ENCODE measurements at places on chromosomes 5 and 9. TPM values are rescaled to one million over a fixed set of nuclear protein-coding genes. Genes with fewer than 3 reads are reported as not detected.

Gene PLAC8L1
- total RNA-seq: 2.3 TPM

- DNase-seq: no peak
These were observed 318.3 kb upstream of the GRAMD2B start for GRCh38 chr5:126104951-126105350.

DNA sequence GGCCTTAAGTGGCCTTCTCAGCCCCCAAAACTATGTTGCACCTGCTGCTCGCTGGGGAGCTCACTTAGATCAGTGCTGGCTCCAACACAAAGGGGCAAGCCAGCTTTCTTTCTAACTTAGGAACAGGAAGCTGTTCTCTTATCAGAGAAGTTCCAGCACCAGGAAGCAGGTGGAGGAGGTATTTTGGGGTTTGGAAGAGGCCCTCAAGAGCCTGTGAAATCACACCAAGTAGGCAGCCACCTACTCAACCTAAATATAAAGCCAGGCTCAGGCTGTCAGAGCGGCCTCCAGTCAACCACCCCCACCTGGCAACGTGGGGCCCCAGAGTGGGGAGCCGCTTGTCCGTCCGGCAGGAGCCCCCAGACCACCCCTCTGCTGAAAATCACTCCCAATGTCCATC lies 152.8 kb downstream of the OLFM1 start:
- DNase-seq: no peak

DNA sequence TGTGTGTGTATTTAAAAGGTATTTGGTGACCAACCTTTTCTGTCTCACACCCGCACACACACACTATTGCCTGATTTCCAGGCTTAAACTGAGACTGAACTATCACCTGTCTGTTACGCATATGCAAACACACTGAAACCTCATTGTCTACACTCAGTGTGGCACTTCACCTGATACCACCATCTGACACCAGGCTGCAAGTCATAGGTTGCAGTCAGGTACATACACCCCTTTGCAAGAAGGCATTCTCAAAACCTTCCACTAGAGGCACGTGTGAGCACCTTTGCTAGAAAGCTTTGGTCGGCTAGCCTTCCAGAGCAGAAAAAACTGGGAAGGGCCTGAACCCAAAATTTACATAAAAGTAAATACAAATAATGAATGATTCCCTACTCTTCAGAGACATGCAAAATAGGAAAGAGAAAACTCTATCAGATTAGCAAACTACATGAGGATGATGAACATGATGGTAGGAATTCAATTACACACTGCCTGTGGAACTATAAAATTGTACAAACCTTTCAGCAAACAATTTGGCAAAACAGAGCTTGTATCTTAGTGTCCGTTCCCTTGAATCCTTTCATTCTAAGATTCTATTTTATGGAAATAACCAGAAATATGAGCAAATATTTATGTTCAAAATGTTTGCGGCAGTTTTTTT lies 5.9 kb upstream of the FOXD1 start:
- peak; percentile 48 for DNase-seq

Gene PSIP1
- 179 TPM for total RNA-seq

DNA sequence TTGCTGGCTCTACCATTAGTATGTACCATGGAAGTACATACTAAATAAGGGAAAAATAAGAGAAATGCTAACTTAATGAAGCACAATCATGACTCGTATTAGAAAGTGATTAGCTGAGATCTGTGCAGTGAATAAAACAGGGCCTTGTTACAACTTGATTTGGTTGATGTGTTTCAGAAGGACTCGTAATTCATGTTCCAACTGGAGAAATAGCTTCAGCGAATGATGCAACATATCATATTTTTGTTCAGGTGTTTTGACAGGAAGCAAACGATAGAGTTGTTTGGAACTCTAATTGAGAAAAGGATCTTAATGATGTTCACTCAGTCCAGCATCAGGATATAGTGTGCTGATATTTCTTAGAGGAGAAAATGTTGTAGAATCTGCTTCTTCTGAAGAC lies 474.6 kb upstream of the WWC1 start:
- no peak for DNase-seq

Gene PCDHB6
- total RNA-seq: not detected

Gene ALDH7A1
- total RNA-seq: 5.3 TPM

- no peak for DNase-seq
These were observed 390.1 kb downstream of the PRELID2 start for GRCh38 chr5:145445027-145445426.

GRCh38 chr5:142325725-142326479 lies 1.1 kb upstream of the SPRY4 start:
- no peak for DNase-seq

- DNase-seq: no peak
These were observed 44.5 kb downstream of the MEF2C start for GRCh38 chr5:88838500-88838899.

- DNase-seq: no peak
These were observed 17.1 kb upstream of the GLRX start for GRCh38 chr5:95839658-95840057.

Gene C5orf52
- not detected for total RNA-seq

DNA sequence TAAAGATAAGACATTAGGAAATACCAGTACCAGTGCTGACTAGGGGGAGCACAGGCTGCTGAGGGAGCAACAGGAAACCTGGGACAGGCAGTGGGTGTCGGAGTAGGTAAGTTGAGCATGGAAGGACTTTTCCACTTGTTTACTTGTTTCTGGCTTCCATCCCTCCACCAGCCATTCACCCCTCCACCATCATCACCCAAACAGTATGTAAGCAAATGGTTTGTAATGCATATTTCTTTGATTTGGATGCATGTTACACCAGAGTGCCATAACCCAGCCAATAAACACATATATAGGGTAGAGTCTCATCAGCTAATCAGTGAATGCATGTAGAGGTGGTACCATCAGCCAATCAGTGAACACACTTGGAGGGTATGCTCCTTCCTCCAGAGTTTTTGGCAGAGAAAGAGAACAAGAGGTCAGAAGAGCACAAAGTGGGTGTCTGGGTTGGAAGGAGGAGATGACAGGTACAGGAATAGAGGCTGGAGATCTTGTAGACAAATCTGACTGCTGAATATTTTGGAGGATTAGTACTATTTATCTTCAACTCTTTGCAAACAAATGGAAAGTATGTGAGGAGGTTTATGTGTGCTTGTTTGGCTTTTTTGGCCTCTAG lies 37.7 kb upstream of the PDE8B start:
- no peak for DNase-seq

Gene TAS2R1
- not detected for total RNA-seq

DNA sequence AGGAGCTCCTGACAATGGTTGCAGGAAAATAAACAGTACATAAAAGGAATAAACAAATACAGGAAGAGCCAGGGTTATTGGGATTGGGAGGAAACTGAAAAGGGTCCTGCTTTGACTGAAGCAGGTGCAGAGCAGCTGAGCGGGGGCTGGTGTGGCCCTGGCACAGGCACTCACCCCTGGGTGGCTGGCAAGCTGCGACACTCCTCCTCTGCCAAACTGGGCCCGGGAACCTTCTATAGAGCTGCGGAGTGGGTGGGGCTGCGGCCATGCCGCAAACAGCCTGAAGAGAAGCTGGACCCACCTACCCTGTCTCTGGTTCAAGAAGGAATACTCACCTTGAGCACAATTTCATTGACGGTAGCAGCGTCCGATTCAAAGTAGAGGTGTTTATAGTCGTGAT lies 182.5 kb downstream of the GAPVD1 start:
- no peak for DNase-seq

Gene BTNL8
- not detected for total RNA-seq

GRCh38 chr5:109907189-109907588 lies 217.5 kb downstream of the MAN2A1 start:
- DNase-seq: no peak

DNA sequence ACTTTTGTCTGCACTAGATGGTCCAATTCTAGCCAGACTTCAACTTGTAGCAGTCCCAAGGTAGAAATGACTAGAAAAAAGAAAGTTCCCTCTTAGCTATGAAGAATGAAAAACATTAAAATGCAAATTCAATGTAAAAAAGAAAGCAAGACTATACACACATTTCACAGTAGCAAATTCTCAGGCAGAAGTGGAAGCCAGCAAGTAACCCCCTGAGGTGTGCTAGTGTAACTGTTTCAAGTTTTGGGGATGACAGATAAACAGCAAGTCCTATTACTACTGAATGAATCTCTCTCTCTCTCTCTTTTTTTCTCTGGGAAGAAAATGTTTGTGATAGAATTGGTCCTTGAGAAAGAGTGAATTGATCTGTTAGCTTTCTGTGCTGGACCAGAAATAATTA lies 185.6 kb downstream of the EFNA5 start:
- no peak for DNase-seq

Gene CDH12
- not detected for total RNA-seq

Gene POU5F2
- 1.7 TPM for total RNA-seq

GRCh38 chr5:40223884-40224402 lies 455.8 kb upstream of the PTGER4 start:
- no peak for DNase-seq

Gene FOXD4L3
- total RNA-seq: 0.29 TPM

Measured in naive thymus-derived CD8-positive, alpha-beta T cell (primary cell).